ENCODE measurements at places on chromosomes 4 and X.

GRCh38 chr4:185535612-185536410 lies 504 bp upstream of the PDLIM3 start:
- no peak for DNase-seq

GRCh38 chr4:151304755-151305154 lies 20.6 kb downstream of the SH3D19 start:
- no peak for DNase-seq

GRCh38 chr4:17670423-17670822 lies 56.0 kb downstream of the MED28 start:
- no peak for DNase-seq

DNA sequence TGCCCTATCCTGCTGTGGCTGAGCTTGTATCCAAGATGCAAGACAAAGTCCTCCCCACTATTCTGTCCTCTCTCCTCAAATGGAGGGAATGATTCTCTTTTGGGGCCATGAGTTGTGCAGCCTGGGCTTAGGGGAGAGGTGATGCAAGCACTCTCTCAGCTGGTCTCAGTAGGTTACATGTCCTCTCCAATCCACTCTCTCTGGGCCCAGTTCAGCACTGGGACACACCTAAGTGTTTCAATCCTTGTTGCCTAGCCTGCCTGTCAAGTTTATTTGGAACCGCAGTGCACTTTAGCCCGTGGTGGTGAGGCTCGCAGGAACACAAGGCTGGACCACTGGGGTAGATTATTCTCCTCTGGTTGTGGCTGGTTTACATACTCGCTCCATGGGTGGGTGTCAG lies 23.8 kb upstream of the TMPRSS11D start:
- DNase-seq = no peak

GRCh38 chr4:57074744-57075143 lies 35.4 kb downstream of the IGFBP7 start:
- no peak for DNase-seq

GRCh38 chr4:170226288-170226687 lies 136.5 kb upstream of the AADAT start:
- DNase-seq = no peak

DNA sequence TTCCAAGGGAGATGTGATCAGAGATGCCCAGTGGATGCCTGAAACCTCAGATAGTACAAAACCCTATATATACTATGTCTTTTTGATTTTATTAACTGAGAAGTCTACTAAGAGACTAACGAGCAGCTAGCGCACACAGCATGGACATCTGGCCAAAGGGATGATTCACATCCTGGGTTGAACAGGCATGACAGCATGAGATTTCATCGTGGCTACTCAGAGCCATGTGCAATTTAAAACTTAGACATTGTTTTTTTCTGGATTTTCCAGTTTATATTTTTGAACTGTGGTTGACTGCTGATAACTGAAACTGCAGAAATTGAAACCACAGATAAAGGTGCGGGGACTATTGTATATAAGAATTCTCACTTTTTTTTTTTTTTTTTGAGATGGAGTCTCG lies 2252.9 kb upstream of the AGA start:
- no peak for DNase-seq

DNA sequence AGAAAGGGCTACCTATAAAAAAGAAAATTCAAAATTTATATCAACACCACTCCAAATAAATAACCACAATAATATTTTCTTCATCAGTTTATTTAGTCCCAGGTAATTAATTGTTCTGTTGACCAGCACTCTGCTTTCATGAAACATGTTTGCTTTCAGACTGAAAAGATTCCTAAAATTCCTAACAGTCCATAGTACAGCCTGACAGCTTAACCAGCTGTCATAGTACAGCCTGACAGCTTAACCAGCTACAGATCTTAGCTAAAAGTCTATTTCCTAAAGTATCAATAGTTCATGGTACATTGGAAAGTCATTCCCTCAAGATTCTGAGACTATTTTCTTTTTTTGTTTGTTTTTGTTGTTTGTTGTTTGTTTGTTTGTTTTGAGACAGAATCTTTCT lies 144.1 kb upstream of the DDX53 start:
- DNase-seq = no peak

- no peak for DNase-seq
These were observed 339.9 kb upstream of the NOCT start for GRCh38 chr4:138675685-138676084.

- no peak for DNase-seq
These were observed 120.4 kb upstream of the SCML1 start for GRCh38 chrX:17616936-17617335.

- DNase-seq = no peak
These were observed 303.3 kb downstream of the FRMPD4 start for GRCh38 chrX:12441381-12442128.

GRCh38 chrX:40513835-40514234 lies 66.9 kb upstream of the ATP6AP2 start:
- no peak for DNase-seq

GRCh38 chr4:88705805-88706492 lies 8.3 kb upstream of the NAP1L5 start:
- DNase-seq = no peak

- DNase-seq = no peak
These were observed 118.0 kb downstream of the SLC2A9 start for GRCh38 chr4:9903317-9903716.

DNA sequence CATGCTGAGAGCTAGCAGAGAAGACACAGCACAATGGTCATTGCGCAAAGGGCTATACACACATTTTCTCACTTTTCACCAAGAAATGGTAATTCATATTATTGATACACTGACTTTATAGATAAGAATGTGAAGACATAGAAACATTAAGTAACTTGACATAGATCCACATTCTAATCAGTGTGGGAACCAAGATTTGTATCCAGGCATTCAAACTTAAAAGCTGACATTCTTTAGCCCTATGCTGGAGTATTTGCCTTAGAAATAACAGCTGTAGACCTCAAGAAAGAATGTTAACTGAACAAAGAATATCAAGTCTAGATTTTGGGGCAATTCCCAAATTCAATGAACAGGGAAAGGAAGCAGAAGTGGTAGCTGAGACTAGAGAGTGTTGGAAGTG lies 384.8 kb downstream of the IL15 start:
- no peak for DNase-seq

Data from D721Med (cell line).